ENCODE measurements at places on chromosomes 13 and 19.

DNA sequence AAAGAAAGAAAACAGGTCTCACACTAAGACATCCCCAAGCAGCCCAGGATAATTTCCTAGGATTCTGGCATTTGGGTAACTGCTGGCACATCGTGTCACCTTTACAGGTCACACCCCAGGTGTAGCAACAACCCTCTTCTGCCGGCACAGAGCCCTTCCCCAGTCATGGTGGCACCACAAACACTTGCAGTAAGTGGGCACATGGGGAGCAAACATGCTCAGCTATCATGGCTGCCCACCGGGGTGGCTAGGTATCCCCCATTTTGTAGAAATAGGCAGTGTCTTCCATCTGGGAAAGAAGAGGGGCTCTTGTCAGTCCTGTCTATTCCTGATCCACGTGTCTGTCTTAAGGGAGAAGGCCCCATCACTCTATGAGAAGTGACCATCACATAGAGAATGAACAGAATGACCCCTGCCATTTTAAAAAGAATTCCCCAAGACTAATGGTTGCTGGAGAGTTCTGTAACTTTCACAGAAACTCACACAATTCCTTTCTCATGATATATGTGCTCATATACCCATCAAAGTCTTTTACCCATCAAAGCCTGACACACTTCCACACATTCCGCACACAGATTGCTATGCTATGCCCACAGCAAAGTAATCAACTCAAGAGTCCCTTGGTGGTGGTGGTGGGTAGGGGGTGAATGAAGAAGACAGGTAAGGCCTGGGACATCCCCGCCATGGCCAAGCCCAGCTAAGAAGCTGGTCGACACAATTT lies 33.3 kb downstream of the BRD4 start:
- no peak for DNase-seq

GRCh38 chr13:74274916-74275315 lies 140.7 kb upstream of the KLF12 start:
- no peak for DNase-seq

DNA sequence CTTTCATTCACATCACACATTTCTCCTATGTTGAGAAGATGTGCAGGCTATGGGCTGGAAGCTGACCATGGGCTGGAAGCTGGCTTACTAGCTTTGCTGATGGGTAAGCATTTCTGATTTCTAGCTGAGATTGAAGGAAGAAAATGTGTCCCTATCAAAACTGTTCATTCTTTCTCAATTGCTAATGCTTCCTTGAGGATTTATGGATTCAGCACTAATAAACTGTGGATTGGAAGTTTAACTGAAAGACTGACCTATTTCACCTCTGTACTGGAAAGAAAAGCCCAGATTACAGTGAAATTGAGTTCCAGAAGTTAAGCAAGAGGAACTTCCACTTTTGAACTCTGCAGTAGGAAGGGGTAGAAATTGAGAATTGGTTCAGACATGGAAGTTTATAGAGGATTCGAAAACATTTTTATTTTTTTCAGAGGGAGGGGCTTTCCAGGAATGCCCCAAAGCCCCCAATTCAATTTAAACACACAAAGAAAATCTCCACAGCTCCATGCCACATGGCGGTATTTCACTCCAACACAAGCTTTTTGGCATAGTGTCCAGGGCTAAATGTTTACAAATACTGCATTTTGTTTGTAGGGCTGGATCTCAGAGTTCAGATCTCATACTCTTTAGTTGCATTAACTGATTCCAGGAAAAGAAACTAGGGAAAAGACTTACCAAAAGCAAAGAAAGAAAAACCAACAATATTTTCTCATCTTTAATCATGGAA lies 61.2 kb upstream of the ARGLU1 start:
- DNase-seq, result no peak

GRCh38 chr13:43269037-43269481 lies 245.7 kb downstream of the DNAJC15 start:
- DNase-seq, result no peak

DNA sequence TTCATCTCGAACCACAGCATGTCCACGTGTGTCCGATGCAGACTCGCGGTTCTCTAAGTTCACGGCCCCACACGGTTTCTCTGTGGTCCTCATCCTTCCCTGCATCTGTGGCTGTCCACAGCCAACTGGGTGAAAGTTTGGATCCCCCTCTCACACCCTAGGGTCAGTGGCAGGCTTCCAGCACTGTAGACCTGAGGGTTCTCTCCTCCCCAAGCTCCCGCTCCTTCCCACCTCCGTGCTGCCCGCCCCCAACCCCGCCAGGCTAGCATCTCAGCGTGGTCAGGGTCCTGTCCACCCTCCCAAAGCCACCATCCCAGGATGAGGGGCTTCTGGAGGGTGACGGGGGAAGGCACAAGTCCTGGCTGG lies 3.0 kb downstream of the ANGPTL4 start:
- DNase-seq, result no peak

GRCh38 chr13:27130979-27131623 lies 40.5 kb downstream of the USP12 start:
- DNase-seq, result no peak

DNA sequence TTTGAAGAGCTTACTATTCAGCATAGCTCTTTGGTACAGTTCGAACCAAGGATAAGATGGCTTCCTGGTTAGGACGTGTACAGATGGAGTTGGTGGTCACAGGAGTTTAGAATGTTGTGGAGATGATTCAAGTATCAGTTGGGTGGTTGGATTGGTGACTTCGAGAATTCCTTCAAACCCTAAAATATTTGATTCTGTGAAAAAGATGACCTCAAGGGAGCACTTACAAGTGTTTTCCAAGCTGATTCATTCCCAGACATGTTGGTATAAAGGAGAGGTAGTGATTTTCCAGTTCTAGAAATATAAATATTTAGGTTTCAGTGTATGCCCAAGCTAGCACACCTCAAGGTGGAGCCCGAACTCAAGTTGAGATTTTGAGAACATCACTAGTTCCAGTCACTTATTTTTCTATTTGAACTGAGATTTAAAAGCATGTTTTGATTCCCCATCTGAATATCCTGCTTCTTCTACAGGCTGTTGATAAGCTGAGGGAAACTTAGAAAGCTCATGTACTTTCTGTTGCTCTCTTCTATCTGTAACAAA lies 306.1 kb downstream of the DCT start:
- DNase-seq, result no peak

DNA sequence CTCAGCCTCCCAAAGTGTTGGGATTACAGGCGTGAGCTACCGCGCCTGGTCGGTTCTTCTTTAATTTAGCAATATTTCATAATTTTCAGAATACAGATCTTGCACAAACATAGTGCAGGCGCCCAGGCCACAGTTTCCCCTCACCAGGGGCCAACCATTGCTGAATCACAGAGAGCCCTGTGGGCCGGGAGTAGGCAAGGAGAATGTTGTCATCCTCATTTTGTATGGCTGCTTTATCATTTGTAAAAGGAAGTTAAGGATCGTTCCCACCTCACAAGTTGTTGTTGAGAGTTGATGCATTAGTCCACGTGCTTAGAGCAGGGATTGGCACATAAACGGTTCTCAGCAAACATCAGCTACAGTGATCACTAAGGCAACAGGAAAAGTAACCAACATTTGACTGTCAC lies 30.2 kb downstream of the MEIS3 start:
- DNase-seq, result peak; percentile 48

DNA sequence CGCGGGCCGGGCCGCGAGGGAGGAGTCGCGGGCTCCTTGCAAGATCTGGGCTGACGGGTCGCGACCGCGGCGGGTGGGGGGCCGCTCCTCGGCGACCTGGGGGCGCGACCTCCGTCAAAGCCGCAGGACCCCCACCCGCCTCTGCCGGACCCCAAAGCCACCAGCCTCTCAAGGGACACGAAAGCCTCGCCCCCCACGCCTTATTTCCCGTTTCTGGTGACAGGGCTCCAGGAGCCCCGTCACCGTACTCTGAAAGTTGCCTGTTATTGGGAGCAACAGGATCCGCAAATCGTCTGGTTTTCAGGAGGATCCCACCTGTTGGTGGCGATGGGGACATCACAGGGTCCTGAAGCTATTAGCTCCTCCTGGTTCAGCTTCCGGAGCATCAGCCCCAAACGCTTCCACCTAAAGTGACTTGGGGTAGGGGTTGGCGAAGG lies 530 bp downstream of the MAU2 start:
- DNase-seq, result no peak

DNA sequence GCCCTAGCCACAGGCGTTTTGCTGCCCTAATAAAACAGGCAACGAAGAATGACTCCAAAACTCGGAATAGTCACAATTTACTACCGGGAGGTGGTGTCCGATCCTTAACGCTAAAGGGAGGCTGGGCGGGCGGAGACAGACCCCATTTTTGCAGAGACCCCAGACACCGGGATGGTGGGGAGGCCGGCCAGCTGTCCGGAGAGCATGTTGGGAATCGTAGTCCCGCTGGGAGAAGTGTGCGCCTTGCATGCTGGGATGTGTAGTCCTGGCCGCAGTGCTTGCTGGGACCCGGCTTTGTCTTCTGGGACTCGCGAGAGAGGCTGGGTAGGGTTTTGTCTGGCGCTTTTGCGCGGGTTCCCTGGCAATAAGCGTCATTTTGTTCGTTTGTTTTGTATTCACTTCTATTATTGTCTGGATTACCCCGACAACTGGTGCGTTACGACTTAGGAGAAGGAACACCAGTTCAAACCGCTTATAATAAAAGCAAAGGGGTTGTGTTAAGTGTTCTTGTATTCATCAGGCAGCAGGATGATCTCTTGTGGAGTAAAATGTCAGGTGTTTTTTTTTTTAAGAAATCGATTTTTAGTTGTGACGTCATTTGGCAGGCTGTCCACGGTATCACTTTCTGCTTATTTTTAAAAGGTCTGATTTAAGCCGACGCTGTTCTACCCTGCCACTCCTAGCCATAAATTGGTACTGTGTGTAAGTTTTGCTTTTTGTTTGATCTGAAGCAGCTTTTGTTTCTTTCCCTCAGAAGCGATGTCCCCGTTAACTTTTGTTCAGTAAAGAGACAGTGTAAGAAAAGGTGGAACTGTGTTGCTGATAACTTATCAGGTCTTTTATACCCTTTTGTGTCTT lies 676 bp upstream of the HSPH1 start:
- peak; percentile 90 for DNase-seq

DNA sequence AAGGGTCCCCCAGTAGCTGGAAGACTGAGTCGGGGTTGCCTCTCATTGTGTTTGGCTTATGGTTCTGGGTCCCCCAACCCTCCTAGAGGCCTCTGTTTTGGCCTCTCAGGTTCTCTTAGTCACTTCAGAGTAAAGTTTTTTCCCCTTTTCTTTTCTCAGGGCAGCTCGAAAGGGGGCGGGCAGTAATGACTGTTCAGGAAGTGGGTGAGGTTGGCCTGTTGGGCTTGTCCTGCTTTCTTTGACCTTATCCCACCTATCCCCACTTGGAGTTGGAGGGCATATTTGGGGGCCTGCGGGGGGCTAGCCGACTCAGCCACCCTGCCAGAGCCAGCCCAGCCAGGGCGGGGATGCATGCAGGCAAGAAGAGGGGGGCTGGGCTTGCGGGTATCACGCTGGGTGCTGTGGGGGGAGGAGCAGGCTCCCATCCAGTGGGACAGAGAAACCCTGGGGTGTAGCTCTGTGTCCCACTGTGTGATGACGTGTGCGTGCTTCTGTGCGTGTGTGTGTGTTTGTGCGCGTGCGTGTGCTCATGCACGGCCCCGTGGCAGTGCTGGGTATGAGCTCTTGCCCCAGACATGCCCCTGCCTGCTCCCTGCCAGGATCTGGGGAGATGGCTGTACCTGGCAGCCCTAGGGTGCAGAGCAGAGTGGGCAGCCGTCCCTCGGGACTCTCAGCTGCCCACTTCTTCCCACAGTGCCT lies 1.4 kb downstream of the CIC start:
- peak; percentile 58 for DNase-seq

- peak; percentile 94 for DNase-seq
These were observed 2.2 kb upstream of the TBXA2R start for GRCh38 chr19:3608750-3609322.

- DNase-seq, result no peak
These were observed 35.5 kb downstream of the LYL1 start for GRCh38 chr19:13066933-13067807.

DNA sequence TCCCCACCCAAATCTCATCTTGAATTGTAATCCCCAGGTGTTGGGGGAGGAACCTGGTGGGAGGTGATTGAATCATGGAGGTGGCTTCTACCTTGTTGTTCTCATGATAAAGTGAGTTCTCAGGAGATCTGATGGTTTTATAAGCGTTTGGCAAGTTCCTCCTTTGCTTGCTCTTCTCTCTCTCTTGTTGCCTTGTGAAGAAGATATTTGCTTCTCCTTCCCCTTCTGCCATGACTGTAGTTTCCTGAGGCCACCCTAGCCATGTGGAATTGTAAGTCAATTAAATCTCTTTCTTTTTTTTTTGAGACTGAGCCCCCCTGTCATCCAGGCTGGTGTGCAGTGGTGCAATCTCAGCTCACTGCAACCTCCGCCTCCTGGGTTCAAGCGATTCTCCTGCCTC lies 34.4 kb downstream of the VSTM1 start:
- peak; percentile 9 for DNase-seq

DNA sequence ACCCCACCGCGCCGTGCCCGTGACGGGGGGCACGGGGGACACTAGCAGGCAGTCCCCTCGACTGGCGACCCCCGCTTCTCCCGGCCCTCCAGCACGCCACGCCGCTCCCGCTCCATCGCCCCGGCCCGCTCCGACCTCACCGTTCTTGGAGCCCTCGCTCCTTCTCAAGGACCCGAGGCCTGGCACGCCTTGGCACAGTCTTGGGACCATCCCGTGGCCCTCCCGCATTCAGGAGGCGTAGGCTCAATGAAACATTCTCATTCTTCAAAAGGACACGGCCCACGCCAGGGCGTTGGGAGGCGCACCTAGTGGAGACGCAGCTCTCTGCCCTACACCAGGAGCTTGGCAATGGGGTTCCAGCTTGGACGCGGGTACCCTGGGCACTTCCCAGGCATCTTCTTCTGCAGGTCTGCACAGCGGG lies 473 bp upstream of the CERS1 start:
- DNase-seq, result no peak

- DNase-seq, result no peak
These were observed 49.1 kb downstream of the LMO7 start for GRCh38 chr13:75685239-75685697.

DNA sequence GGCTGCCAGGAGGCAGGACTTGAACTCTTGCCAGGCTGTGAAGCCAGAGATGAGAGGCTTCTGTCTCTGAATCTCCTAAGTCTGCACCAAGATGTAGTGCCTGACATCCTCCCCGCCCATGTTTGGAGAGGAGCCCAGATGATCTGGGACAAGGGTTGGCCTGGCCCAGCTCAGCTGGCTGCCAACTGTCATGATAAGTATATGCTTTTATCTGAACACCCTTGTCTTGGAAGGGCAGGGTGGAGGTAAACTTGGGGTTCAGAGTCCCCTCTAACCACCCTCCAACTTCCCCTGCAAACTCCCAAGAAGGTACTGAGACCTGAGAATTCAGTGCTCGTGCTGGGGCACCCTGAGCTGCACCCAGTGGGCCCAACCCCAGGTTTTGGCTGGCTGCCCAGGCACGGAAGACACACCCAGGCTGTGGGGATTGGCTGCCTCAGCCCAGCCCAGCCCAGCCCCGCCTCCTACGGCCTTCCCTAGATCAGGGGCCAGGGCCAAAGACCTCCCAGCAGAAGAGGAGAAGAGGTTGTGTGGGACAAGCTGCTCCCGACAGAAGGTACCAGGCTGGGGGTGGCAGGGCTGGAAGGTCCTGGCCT lies at the start of gene CYP4F12:
CYP4F12 (plus strand) TSS at position 508 of the 596 bp plus-strand sequence. CDS start 443 bp downstream, outside the sequence.
- DNase-seq, result no peak

Data from Kasumi-1 (cell line).